Cortex of kidney (tissue), 1 donor: ENCODE measurements at places on chromosomes 3 and 15.

DNA sequence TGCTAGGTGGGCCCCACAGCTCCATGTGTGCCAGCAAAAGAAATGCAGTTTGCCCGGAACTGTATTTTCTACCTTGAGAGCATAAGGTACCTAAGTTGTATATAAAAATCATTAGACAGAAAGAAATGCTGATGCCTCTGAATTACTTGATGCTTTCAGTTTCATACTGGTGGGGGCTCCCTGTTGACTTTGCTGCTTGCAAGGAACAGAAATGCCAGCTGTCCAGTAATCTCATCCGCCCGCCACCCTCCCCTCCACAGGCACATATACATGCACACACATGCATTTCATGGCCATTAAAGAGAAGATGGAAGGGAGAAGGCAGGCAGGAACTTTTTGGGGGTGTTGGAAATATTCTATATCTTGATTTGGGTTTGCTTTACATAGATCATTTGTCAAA is 38.4 kb downstream of the LIMD1 start:
- DNase-seq: no peak

- DNase-seq: no peak
Observed at GRCh38 chr3:173398111-173398479, 551 bp downstream of the NLGN1 start.

- no peak for DNase-seq
Observed at GRCh38 chr3:184513276-184514170, 48.1 kb upstream of the EPHB3 start.

DNA sequence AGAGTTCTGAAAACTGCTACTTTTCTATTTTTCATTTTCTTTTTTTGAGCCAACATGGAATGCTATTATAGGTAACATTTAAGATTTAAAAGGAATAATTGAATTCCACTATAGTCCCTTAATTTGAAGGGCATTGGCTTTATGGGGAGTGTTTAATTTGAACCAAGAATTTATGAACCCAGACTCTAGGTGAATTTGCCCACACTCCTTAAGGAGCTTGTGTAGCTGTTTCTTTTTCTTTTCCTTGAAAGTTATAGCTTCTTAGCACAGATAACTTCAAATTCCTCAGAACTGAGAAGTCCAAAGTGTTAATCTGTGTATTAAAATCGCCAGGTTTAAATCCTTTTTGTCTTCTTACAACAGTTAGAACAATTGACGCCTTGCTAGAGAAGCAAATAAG is 4.7 kb upstream of the MEIS2 start:
- no peak for DNase-seq

- DNase-seq: no peak
Observed at GRCh38 chr15:92463826-92464225, 70.1 kb downstream of the ST8SIA2 start.

DNA sequence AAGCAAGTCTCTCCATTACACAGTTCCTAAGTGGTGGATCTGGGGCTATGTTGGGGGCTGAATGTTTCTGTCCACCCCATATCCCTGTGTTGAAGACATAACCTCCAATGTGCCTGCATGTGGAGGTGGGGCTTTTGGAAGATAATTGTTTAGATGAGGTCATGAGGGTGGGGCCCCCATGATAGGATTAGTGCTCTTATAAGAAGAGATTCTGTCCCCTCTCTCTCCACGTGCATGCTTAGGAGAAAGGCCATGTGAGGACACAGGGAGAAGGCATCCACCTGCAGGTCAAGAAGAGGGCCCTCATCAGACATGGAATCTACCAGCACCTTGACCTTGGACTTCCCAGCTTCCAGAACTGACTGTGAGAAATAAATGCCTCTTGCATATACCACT is 231.0 kb upstream of the CHRNA7 start:
- DNase-seq: no peak

DNA sequence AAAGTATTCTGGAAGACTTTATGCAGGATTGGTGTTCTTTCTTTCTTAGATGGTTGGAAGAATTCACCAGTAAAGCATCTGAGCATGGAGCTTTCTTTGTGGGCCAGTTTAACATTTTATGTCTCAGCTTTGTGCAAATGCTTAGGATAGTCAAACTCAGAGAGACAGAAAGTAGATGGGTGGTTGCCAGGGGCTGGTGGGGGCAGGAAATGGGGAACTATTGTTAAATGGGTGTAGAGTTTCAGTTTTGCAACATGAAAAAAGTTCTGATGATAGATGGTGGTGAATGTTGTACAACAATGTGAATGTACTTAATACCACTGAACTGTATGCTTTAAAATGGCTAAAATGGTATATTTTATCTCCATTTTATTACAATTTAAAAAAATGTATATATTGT is 24.8 kb downstream of the SPCS1 start:
- no peak for DNase-seq

DNA sequence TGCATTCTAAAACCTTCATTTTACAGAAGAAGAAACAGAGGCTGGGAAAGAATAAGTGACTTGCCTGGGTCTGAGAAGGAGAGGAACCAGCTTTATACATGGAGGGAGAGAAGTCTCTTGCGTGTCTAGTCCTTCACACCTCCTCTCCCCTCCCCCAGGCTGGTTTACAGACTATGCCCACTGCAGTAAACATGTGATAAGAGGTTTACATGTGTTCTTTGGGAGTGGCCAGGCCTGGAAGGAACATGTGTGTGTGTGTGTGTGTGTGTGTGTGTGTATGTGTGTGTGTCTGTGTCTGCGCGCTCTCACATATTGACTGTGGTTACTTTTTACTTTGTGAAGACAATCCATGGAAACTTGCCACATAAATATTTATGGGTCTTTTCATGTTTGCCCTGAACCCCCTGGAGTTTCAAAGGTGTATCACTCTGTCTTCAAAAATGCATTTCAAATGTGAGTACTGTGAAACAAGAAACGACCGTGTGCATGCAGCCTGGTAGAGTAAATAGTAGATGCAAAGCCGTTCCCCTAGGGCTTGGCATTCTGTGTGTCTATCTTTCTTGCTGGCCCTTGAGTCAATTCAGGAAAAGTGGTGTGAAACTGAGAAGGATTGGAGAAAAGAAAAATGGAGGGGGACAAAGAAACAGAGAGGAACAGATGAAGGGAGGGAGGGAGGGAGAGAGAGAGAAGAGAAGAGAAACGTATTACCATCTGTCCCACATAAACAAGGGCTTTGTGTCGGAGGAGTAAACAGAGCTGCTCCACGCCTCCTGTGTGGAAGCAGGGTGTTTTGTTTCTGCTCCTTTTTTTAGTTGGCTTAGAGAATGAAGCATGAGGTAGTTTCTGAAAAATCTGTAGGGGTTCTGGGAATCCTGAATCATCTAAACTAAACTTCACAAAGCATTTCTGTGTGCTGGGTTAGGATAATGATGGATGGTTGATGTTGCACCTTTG is 51.7 kb downstream of the CLDN11 start:
- DNase-seq: no peak

GRCh38 chr3:197746209-197746608 is 3.5 kb upstream of the FYTTD1 start:
- DNase-seq: no peak

- DNase-seq: no peak
Observed at GRCh38 chr3:13655061-13655913, 106.4 kb downstream of the FBLN2 start.

DNA sequence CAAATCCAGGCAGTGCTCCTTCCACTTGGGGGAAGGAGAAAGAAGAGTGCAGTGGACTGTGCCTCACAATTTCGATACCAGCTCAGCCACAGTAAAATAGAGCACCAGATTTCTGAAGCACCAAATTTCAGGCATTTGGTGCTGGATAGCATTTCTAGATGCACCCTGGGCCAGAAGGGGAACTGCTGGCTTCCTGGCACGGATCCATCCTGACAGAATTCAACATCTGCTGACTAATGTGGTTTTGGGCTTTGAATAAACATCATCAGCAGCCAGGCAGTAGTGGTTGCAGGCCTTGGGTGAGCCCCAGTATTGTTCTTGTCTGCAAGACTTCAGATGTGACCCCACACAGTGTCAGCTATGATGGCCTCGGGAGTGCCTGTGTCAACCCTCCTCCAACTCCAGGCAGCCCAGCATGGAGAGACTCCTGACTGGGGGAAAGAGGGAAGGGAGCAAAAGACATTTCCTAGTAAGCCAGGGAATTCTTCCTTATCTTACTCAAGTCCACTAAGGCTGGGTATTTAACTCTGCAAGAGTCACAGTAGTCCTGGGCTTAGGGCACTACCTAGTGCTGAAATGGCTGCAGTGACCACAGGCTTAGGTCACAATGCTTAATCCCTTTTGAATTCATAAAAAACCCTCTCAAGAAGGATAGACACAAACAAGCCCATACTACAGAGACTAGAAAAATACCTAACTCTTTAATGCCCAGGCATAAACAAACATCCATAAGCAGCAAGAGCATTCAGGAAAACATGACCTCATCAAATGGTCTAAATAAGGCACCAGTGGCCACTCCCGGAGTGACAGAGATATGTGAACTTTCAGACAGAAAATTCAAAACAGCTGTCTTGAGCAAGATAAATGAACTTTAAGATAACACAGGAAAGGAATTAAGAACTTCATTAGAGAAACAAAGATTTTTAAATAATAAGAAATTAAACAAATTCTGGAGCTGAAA is 74.7 kb downstream of the SPATA16 start:
- no peak for DNase-seq

DNA sequence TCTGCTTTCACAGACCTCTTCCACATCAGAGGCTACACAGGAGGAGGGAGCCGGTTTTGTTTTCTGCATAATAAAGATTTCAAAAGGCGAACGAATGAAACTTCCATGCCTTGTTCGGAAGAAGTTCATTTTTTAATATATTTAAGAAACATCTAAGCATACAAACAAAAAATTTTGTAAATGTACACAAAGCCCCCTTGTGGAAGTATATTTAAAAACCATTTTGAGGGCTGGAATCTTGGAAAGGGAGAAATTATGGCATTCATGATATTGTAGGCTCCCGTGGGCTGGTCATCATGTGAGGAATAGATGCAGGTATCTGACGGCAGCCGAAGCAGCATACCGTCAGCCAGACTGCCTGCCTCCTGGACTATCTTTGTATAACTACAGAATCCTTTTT is 90.4 kb downstream of the MECOM start:
- no peak for DNase-seq

DNA sequence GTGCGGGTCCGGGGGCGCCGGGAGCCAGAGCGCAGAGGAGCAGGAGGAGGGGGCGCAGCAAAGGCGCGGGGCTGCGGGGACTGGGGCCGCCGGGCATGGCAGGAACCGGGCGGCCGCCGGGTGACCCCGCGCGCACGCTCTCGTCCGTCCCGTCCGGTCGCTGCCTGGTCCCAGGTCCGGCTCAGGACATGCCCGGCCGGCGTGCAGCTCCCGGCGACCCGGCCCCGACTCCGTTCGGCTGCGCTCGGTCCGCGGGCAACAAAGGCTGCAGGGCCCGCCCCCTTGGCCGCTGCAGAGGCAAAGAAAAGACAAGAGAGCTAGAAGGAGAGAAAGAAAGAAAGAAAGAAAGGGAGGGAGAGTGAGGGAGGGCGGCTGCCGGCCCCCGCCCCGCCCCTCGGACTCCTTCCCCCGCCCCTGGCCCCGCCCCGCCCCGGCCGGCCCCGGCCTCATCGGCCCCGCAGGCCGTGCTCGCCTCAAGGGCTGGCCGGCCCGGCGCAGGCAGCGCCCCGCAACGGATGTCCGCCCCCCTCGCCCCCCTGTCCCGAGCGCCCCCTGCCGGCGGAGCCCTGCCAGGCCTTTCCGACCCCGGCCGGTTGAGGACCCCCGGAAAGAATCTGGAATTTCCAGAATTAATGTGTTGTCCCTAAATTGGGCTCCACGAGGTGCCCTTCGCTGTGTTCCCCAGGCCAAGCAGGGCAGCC is at the start of gene ADAMTS7:
ADAMTS7 (minus strand) TSS at position 341 of the 701 bp plus-strand sequence; CDS start at position 97, 244 bp downstream.
- no peak for DNase-seq

DNA sequence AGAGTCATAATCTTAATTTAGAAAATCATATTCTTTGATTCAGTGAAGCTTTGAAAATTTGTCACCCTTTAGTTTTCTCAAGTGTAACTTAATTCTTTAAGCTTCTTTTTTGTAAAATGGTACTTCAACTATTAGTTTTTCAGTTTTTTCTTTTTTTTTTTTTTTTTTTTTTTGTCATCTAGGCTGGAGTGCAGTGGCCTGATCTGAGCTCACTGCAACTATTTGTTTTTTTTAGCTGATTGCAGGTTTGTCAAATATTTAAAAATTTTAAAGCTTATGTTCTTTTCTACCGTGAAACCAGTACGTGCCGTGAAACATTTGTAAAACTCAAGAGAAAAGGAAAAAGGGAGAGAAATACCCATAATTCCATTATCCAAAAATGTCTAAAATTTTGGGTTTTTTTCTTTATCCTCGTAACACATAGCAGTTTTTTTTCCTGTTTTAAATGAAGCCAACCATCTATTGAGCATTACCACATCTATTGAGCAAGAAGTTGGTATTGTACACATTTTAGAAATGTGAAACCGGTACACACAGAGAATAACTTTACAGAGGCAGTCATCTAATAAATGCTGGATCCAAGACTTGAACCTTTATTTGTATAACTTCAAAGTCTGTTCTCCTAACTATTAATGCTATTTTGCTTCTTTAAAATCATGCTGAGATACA is 25.7 kb downstream of the ECT2 start:
- no peak for DNase-seq

DNA sequence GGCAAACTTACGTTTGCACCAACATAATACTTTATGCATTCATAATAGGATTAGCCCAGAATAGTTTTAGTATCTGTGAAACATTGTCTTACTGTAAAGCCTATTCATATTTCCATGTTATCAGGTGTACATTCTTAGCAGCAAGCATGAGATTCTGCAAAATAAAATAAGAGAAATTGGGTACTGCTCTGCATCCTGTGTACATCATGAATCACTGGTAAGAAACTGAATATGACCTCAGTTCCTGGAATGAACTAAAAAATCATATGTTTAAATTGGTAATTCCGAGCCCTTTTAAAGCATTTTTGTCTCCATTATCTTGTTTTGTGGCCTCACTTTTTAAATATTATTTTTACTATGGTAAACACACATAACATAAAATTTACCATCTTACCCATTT is 605.1 kb downstream of the ROBO1 start:
- DNase-seq: no peak

- DNase-seq: peak; percentile 24
Observed at GRCh38 chr3:99817437-99818240, at the start of gene CMSS1. Gene CMSS1 (plus strand): TSS chr3:99817862.

DNA sequence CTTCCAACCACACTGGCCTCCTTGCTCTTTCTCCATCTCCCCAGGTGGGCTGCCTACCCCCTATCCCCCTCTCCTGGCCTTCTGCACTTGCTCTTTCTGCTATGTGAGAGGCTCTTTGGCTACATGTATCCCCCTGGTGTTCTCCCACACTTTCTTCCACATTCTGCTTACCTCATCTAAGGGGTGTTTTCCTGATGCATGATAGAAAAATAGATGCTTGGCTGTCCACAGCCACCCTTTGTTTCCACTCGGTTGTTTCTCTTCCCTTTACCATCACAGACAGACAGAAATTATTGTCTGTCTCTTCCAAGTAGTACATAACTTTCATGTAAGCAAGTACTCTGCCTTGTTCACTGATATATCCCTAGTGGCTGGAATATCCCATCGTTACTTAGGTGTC is 39.2 kb downstream of the MCTP2 start:
- DNase-seq: no peak

- DNase-seq: no peak
Observed at GRCh38 chr3:99520513-99520912, 117.9 kb upstream of the COL8A1 start.

DNA sequence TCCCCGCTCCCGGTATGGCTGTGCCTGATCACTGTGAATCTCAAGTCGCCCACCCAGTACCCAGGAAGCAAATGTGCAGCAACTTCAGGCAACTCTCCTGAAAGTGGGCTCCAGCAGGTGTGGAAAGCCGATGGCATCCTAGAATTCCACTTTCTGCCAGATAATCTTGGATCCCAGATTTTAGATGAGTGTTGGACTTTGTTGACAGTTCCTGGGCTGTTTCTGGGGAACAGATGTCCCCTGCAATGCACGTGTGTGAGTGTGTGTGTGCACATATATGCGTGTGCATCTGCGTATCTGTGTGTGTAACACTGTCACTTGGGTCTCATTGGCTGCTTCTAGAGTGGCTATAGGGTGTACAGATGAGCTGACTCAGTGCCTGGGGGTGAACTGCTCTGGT is 59.0 kb downstream of the FEM1B start:
- no peak for DNase-seq
